ENCODE measurements at places on chromosomes 16 and 17. TPM values are rescaled to one million over a fixed set of nuclear protein-coding genes. Genes with fewer than 3 reads are reported as not detected.
A peak's percentile ranks its signal among the peaks of the same experiment; 100 is the strongest.

DNA sequence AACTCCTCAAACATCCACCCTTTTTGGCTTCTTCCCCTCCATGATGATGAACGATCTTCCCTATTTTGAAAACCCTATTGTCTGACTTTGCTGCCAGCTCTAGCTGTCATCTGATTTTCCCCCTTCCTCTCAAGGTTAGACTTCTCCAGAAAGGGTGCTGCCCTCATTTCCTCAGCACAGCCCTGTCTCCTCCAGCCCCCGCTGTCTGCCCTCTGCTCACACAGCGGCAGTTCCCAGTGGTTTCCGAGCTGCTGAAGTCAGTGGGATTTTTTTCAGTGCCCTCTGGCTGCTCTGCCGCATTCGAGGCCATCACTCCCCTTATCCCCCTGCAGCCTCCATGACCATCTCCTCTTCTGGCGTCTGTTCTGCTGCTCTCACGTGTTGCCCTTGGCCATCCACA is 26.6 kb upstream of the C17orf107 start:
- no peak for DNase-seq

- no peak for DNase-seq
Observed at GRCh38 chr16:10581507-10581906, 1.1 kb upstream of the EMP2 start.

- DNase-seq: no peak
Observed at GRCh38 chr17:78107457-78107856, 21.1 kb downstream of the TMC6 start.

DNA sequence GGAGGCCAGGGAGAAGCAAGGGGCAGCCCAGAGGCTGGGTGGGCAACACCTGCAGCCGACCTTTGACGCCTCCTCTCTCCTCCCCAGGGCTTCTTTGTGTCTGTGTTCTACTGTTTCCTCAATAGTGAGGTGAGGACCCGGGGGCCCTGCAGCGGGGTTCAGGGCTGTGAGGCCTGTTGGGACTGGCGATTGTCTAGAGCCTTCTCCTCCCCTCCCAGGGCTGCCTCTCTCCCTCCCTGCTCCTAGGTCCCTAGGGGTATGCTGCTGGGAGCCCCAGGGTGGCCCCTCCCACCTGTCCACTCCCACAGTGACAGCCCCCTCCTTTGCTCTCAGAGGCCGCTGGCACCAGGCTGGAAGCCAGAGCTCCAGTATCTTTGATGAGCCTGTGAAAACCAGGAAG is 10.8 kb upstream of the SPPL2C start:
- DNase-seq: no peak

DNA sequence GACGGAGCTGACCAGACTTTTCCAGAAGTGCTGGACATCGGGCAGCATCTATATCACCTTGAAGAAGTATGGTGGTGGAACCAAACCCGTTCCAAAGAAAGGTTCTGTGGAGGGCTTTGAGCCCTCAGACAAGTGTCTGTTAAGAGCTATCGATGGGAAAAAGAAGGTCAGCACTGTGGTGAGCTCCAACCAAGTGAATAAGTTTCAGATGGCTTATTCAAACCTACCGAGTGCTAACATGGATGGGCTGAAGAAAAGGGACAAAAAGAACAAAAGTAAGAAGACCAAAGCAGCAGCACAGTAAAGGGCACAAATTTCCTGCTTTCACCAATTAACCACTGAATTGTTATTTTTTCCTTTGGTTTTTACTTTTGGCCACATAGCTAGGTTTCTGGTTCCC is 6.9 kb downstream of the KAT7 start:
- no peak for DNase-seq

- no peak for DNase-seq
Observed at GRCh38 chr16:31507617-31507928, 618 bp downstream of the RUSF1 start.

DNA sequence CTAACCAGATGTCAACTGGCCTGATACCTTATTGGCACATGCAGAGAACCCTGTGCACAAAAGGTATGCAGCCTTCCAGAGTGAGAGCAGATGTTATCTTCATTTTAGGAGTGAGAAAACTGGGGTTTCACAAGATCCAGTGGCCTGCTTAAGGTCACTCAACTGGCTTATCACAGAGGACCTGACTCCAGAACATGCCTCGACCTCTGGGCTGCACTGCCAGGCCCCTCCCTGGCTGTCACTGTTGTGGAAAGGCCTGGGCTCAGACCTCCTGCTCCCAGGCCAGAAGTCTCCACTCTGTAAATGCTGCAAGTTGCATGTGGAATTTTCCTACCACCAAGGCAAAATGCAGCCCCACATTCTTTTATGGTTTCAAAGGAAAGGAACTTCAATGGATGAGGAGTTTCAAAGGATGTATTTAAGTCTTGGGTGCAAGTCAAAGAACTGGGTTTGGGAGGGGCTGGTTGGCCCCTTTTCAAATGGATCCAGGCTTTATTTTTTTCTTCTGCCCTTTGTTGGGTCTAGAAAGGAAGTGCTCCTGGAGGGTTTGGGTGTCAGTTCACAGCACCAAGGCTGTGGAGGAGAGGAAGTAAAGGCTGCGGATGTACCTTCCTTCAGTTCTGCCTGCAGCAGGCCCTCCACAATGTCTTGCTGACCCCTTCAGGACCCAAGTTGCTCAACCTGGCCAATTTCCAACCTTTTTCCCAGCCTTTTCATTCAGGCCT is 30.4 kb upstream of the SMPD3 start:
- no peak for DNase-seq

DNA sequence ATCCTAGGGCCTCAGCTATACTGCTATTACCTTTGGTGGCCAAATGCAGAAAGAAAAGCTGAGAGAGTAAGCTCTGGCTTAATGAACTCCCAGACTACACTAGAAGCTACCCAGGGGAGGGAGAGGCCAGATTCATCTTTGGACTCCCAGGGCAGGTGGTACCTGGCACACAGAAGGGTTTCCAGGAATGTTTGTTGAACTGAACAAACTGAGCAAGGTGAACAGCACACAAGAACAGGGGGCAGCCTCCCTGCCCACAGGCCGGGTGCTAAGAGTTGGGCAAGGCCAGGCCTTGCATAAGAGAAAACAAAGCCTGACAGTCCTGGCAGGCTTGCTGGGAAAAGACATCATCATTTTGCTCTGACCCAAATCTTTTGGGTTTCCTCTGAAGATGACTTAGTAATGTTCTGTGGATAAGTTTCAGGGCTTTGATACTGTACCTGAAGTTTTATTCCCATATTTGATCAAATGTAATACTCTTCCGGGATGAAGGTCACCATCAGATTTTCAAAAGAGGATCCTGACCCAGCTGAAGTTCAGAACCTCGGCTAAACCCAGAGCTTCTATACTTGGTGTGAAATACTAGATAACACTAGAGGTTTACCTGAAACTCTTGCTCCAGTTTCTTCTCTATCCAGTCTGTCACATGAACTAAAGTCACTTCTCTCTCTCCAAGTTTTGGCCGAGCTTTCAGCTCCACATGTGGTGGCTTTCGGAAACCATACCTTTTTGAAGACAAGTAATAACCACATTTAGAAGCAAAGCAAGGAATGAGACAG is 20.5 kb upstream of the ERN1 start:
- DNase-seq: no peak

The IL17C gene
- total RNA-seq: 1.2 TPM

DNA sequence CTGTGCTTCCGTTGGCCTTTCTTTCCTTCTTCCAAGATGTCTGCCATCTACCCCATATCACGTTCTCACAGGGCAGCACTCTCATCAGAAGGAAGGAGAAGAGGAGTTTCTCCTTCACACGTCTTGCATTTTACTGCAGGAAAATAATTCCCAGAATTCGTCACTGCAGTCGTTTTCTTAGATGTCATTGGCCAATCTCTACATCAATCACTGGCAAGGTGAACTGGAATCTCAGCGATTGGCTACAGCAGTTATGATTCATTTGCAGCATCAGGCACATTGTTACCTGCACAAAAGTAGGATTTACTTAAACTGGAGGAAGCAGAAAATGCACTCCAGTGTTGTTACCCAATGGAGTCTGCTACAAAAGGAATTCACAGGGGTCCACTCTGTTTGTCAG is 277.2 kb upstream of the RBFOX1 start:
- no peak for DNase-seq

The PMP22 gene
- total RNA-seq: not detected

DNA sequence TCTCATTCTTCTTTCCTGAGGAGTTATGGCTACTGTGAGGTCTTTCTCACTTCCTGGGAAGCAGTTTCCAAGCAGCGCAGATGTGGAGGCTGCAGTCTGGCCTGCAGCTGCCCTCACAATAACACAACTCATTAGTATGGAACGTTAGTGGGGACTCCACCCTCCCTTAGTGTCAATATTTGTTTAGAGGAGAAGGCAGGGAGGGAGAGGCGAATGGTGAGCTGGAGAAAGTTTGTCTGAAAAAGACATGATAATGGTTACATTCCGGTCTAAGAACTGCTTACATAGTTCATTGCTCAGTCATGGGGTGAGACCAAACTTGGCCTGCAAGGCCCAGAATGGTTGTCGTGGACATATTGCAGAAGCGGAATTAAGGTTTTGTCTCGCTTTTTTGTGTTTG is 170.2 kb downstream of the HS3ST3B1 start:
- DNase-seq: no peak

DNA sequence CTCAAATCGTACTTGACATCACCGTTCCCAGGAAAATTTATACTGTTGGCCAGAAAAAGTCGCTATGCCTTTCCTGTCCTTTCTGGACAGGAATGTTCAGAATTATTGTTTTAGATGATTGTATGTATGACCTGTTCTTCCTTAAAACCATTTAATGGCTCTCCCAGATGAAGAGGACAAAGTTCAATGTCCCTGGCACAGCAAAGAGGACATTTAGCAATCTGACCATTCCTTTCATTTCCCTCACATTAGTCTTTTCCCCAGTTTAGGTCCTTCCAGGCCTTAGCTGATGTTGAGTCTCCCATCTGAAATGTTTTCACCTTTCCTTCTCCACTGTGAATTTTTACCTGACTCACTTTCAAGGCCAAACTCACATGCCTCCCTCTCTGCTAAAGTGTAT is 938.9 kb downstream of the CDH11 start:
- no peak for DNase-seq

DNA sequence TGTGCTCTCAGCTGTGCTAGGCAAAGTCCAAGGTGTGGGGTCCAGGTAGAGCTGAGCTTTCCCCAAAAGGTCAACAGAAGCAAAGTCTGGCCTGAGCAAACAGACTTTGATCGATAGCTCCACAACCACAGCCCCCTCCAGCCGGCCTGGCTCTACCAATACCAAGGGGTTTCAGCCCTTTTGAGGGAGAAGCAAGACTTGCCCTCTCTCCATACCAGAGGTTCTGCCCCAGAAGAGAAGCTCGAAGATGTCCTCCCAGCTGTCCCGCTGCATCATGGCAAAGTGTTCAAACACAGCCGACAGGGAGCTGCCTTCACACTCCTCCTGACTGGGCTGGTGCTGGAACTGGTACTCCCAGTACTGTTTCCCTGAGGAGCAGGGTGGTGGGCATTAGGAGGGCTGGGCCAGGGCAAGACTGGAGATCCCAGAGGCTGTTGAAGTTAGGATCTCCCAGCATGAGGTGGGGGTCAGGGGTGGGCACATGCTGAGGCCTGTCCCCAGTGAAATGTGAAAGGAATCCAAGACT is 1.7 kb downstream of the VTN start:
- no peak for DNase-seq

The TMEM114 gene
- not detected for total RNA-seq

DNA sequence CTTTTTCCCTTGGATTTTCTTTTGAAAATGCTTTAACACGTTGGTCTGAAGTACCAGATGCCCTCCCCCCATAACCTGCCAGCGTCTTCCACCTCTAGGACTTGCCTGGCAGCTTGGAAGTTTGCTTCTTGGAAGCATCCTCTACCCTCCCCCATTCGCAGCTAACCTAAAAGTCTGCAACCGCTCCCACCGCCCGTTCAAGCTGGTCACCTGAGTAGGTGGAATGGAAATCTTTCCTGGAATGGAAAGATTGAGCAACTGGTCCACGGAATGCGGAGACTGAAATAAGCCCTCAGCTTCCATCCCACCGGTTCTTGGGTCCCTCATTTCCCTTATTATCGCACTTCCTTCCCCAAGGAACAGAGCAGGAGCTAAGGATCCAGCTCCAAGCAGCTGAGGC is 31.4 kb downstream of the HS3ST3B1 start:
- no peak for DNase-seq

DNA sequence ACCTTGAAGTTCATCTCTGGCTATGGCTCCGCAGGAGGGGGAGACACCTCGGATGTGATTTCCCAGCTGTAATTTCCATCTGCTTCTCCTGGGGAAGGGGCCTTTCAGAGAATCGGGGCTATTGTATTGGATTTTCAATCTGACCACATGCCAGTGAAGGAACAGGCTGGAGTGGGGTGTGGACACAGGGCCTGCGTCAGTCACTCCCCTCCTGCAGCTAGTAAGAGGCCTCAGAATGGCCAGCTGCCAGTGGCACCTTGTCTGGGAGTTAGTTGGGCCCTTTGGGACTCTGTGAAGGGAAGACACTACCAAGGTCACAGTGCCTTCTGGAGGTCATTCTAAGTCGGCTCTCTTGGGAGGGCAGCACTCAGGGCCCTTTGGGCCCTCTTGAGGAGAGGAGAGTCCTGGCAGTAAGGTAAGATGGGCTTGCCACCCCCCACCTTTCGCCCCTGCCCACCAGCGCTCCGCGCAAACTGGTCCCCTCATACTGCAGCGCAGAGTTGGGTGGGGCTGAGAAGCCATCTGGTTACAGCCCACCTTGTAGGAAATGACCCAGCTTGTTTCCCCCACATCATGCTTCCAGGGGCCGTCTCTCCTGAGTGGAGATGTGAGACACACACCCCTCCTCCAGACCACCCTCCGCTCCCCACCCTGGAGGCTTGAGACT is 5.4 kb downstream of the NXPH3 start:
- no peak for DNase-seq

DNA sequence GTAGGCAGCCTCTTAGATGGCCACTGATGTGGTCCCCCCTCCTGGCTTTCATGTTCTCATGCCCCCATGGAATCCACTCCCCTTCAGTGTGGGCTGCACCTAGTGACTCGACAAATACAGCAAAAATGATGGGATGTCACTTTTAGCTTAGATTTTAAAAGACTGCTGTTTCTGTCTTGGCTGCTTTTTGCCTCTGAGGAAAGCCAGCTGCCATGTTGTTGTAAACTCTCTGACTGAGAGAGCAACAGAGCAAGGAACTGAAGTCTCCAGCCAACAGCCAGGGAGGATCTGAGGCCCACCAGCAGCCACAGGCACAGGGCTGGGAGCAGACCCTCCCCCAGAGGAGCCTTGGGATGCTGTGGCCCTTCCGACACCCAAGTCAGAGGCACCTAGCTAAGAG is 60.6 kb upstream of the MARCHF10 start:
- no peak for DNase-seq

- no peak for DNase-seq
Observed at GRCh38 chr16:24645739-24646645, 83.5 kb upstream of the TNRC6A start.

- DNase-seq: no peak
Observed at GRCh38 chr17:7916808-7917207, 719 bp upstream of the RNF227 start.

GRCh38 chr17:67411397-67411796 is 34.3 kb downstream of the PITPNC1 start:
- no peak for DNase-seq

GRCh38 chr17:61139219-61139618 is 260.4 kb upstream of the TBX2 start:
- DNase-seq: peak; percentile 75

Data from CD4-positive, CD25-positive, alpha-beta regulatory T cell (primary cell).